Muscle of back (tissue), 13 donors: ENCODE measurements at places on chromosomes 12 and 14. TPM values are rescaled to one million over a fixed set of nuclear protein-coding genes. Genes with fewer than 3 reads are reported as not detected.

- DNase-seq: no peak
Observed at GRCh38 chr12:7047306-7047705, 13.2 kb upstream of the C1S start.

DNA sequence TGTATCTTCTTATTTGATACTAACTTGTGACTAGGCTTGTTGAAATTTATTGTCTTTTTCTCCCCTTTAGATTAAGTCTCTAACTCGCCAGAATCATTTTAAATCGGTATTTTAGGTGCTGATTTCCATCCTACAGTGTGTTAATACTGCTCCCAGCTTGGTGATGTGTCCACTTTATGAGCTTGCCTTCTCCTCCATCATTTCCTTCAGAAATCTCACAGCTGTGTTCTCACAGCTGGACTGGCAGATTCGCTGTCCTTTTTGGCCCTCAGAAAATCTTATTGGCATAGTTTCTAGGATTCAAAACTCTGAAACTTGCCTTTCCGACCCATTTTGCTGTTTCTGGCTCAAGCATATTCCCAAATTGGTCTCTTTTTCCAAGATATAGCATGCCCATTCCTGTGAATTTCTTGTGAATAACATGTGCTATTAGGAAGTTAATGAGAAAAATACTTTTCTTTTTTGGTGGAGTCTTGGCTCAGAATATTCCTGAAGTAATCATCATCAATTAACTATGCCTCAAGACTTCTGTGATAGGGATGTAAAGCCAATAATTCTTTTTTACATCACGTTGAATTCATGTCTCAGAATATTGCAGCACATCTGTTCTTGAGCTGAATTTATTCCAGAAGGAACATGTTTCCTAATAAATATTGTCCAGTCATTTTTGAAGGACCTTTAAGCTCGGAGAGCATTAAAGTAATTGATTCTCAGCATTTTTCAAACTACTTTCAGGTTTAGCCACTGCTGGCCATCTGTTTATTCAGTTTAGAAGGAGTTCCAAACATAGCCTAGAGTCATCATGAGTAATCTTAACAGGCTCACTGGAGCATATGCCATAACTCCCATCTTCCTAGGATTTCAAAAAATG is 50.0 kb upstream of the USP44 start:
- DNase-seq: peak; percentile 71

Gene NINJ2
- polyA plus RNA-seq: 7.0 TPM

DNA sequence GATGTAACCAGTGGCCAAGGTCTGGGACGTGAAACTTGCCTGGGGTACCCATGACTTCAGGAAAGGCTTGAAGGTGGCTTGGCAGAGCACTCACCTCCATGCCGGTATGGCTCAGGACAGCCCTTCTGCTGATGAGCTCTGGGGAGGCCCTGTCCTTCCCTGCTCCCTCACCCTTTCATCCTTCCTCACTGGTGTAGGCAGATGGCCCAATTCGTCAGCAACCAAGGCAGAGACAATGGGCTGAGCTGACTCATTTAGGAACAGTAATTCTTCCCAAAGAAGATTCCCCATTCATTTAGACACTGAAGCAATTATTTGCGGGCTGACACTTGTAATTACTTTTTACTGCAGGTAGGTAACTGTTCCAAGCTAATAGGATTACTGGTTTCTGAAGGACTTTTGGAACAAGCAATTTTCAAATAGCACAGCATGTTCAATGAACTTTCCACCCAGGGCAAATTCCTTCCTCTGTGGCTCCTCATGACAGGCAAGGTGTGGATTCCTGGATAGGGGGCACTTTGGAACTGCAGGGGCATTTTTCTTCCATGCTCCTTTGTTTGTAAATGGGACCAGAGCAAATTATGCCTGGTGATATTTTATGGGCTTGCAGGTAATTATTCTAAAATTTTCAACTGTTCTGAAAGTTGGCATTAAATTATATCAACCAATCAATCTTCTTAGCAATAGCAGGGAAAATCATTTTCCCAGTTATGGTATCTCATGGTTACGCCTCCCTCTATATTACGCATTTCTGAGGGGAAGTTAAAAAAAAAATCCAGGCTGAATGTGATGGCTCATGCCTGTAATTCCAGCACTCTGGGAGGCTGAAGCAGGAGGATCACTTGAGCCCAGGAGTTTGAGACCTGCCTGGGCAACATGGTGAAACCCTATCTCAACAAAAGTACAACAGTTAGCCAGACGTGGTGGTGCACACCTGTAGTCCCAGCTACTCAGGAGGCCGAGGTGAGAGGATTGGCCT is 24.1 kb upstream of the NRDE2 start:
- DNase-seq: no peak

GRCh38 chr12:11727133-11727664 is 77.7 kb downstream of the ETV6 start:
- no peak for DNase-seq

DNA sequence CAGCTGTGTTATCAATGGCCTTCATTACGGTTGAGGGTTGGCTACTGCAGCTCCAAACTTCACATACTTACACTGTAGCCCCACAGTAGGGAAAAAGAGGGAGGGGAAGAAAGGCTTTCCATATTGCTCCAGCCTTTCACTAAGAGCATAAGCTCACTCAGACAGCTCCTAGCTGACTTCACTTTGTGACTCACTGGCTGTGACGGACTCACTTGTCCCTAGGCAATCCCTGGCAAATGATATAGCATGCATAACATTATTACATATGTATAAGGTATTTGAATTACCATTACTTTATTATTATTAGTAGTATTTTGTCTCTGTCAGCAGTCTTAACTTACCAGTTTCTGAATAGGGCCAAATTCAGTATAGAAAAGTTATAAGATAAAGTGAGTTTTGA is 350.7 kb downstream of the RMST start:
- no peak for DNase-seq

Gene VAMP1
- 9.3 TPM for polyA plus RNA-seq

DNA sequence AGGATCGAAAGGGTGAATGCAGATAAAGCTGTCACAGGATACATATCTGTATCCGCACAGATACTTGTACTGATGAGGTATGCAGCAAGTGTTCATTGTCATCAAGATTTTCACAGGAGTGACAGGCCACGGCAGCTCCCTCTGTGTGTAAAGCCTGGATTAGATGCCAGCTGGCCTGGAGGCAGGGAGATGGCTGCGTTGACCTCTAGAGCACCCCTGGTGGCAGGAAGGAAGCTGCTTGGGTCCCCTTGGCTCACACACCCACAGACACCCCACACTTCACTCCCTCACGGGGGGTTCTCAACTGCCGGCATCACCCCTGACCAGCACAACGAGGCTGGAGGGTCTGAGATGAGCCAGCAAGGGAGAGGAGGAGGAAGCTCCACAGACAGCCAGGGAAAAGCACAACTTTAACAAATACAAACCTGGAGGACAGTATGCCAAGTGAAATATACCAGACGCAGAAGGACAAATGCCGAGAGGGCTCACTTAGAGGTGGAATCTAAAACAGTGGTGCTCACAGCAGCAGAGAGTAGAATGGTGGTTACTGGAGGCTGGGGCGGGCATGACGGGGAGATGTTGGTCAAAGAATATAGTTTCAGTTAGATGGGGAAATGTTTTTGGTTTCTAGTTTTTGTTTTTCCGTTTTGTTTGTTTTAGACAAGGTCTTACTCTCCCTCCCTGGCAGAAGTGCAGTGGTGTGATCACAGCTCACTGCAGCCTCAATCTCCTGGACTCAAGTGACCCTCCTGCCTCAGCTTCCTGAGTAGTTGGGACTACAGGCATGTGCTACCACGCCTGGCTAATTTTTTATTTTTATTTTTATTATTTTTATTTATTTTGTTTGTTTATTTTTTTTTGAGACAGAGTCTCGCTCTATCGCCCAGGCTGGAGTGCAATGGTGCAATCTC is 45.7 kb downstream of the TEAD4 start:
- DNase-seq: no peak

DNA sequence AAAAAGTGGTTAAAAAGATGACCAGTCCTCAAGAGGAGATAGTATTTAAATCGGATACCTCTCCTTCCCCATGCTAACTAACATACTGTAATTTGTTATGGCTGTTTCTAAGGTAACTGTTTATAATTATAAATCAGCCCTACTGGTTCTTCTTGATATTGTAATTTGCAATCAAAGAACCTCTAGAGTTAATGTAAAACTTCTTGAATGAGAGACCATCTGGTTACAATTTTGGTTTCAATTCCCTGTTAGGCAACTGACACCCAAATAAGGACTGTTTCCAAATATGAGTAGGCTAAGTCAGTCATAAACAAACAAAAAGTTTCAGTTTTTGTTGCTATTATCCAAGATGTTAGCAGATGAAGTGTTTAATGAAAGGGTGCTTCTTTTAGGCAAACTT is 120.2 kb upstream of the DNM1L start:
- no peak for DNase-seq

- no peak for DNase-seq
Observed at GRCh38 chr12:107635139-107635538, 50.5 kb upstream of the PWP1 start.

- peak; percentile 16 for DNase-seq
Observed at GRCh38 chr12:120944645-120945217, 33.6 kb upstream of the HNF1A start.

- no peak for DNase-seq
Observed at GRCh38 chr12:96989916-96990315, 82.9 kb downstream of the NEDD1 start.

GRCh38 chr12:73057428-73057827 is 785.3 kb downstream of the TRHDE start:
- no peak for DNase-seq
